Aorta (tissue), 5 donors: ENCODE measurements at places on chromosomes 1 and 21. TPM values are rescaled to one million over a fixed set of nuclear protein-coding genes. Genes with fewer than 3 reads are reported as not detected.

FCRL4 gene
- polyA plus RNA-seq = not detected

DNA sequence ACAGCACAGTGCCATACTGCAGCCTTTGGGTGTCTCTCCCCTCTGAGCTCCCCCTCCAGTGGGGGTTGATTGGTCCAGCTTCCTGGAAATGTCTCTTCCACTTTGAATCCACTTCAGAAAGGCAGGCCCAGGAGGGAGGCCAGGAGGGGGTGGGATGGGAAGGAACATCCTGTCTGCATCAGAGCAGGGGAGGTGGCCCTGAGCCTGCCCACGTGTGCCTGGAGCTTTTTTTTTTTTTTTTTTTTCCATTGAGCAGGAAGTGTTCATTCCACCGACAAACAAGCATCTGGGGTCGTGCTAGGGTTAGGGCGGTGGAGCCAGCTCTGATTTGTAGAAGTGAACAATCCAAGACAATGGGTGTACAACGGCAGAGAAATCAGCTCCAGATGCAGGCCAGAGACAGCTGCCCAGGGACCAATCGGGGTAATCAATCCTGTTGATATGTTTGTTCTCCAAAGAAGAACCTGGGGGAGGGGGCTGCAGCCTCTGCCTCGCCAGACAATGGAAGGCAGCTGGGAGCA is 93.3 kb downstream of the SSBP3 start:
- peak; percentile 71 for DNase-seq

DNA sequence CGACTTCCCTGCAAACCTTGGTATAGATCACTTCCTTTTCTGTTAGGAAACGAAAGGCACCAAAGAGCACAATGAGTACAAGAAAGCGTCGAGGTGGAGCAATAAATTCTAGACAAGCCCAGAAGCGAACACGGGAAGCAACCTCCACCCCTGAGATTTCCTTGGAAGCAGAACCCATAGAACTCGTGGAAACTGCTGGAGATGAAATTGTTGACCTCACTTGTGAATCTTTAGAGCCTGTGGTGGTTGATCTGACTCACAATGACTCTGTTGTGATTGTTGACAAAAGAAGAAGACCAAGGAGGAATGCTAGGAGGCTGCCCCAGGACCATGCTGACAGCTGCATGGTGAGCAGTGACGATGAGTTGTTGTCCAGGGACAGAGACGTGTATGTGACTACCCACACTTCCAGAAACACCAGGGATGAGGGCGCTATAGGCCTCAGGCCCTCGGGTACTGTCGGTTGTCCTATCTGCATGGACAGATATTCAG is 18.5 kb downstream of the FAM89A start:
- DNase-seq = no peak

KCNT2 gene
- 3.0 TPM for polyA plus RNA-seq

DNA sequence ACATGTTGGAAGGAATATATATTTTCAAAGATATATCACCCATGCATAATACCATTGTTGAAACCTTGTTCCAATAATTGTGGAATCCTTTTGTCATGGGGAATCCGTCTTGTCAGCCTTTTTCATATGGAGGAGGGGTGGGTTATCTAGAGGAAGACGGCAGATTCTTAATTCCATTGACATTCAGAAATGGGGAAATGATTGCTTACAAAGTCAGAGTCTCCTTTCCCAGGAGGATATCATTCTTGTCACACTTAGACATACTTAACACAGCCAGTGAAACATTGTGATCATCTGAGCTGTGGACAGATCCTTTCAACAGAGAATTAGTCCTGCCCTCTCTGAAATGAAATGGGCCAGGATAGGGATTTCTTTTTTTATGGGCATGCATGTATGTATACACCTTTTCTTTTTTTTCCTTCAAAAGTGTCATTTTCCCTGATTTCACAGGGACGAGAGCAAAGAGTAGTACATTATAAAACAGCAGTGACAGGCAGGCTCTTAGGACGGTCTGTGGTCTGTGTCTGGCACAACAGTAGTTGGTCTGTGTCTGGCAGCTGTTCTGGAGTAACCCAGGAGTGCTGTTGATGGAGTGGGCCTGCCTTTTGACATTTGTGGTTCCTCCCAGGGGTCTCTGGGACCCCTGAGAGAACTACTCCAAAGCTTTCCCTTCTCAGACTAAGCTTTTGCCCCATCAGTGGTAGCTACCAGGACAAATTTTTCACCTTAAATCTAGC is 50.1 kb downstream of the VPS13D start:
- DNase-seq = no peak

RCSD1 gene
- 9.9 TPM for polyA plus RNA-seq

DNA sequence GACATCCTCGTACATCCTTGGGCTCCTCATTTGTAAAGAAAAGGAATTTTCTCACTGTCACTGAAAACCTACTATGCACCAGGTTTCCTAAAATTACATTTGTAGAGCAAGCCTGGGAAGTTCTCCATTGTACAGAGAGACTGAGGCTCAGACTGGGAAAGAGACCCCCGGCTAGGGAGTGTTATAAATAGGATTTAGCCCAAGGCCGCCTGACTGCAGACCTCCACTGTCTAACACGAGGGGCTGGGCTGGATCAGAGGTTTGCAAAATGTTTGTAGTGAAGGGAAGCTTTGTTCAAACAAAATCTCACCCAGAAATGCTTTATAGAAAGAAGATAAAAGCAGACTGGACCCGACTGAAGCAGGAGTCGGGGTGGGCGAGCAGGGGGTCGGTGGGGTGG is 131.3 kb downstream of the ACTL8 start:
- DNase-seq = no peak

ILDR2 gene
- not detected for polyA plus RNA-seq

DNA sequence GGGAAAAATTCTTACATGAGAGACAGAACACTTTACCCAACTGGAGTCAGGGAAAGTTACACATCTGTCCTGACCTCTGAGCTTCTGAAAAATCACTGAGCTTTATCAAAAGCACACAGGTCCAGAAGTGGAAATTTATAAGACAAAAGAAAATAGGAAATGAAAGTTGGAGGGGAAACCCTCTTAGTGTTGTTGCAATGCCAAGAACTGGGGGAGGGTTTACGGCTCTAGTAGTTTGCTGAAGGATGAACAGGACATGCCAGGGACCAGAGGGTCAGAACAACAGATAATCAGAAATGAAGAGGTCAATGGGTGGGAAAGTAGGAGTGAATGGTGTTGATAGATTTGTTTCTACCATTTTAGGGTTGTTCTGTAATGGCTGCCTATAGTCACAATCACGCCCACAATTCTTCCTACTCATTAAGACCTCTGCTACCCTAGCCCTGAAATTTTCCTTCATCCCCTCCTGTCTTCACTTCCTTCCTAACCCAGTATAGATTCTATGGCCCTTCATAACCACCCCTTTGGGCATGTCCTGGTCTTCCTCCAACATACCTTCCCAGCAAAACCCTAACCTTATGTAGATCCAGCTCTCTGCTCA is 30.3 kb upstream of the FMOD start:
- DNase-seq = no peak

DNA sequence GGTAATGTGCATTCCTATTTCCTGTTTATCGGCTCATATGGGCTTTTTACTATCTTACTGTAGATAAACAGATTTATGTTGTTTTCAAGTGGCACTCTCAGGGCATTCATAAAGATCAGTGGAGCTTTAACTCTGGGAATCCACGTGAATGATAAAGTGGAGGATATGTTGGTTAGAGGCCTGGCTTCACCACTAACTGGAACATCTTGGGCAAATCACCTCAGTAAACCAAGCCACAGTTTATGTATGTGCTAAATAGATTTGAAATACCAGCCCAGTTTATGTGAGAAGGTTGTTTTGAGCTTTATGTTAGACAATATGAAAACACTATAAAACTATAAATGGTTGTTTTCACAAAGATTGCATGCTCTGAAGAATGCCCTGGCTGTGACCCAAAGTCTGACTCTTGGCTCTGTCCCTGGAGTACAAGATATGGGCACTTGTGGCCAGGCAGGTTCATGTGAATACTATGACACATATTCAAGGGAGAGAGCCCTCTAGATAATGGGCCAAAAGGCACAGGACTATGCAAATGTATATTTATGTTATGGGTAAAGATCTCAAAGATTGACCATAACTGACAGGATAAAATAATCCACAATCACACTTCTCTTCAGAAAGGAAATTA is 36.7 kb downstream of the FAM163A start:
- no peak for DNase-seq

CD1B gene
- polyA plus RNA-seq = not detected

DNA sequence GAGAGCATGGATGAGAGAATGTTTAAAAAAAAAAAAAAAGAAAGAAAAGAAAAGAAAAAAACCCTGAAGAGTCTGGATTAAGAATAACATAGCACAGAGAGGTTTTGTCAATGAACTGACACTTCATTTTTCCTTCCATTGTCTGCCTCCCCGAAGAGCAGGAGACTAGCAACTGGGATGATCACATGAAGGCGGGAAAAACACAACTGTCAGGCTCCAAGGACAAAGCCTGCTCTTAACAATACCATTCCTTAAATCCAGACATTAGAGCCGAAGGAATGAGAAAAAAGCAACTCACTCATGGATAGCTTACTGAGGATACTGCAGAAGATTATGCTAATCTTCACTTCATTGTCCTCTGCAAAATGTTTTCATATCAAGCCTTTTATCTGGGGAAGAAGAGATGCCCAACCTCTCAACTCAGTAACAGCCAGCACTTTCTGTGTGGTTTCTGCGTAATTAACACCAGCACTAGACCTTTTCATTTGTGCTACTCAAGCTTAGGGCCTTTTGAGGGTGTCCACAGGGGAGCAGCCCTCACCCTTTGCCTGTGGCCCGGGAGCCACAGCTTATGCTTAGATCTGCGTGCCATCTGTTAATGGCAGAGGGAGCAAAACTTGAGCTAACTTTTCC is 182.3 kb downstream of the BARHL2 start:
- no peak for DNase-seq

- no peak for DNase-seq
Observed at GRCh38 chr21:31455506-31455905, 111.4 kb upstream of the TIAM1 start.

- no peak for DNase-seq
Observed at GRCh38 chr1:231964961-231965360, 338.4 kb downstream of the DISC1 start.

DNA sequence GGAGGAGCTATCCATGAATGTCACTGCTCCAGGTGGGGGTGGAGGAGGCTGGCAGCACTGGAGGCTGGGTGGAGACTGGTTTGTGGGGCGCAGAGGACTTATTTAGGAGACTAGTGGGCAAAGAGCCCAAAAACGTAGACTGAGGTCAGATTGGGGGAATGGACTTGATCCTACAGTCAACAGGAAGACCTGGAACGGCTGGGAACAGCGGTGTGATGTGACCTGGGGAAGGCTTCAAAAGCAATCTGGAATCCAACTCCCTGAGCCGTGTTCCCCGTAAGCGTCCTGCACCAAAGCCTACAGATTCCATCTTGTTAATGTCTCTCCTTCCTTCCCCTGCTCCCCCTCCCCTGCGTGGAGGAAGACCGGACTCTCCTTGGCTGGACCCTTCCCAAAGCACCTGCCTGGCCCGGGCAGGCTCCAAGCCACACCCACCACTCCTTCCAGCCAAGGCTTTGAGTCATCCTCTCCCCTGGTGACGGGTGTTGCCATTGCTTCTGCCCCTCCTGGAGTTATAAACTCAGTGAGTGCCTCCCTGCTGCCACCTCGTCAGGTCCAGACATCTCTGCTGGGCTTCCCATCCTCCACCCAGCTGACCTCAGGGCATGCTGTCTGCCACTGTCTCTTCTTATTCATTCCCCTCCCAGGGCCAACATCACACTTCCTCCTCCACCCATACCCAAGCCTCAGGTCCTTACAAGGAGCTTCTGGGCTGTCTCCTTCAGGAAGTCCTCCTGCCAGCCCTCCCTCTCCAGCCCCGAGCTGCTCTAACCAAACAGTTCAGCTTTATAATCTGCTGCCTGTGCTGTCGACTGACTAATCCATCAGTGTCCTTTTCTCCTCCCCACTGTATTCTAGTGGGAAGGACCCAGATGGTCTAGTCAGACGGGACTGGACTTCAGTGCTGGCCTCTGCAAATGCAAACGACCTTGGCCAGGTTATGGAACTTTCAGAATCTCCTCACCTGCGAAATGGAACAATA is 1.6 kb upstream of the CLSTN1 start:
- DNase-seq = peak; percentile 87

- DNase-seq = no peak
Observed at GRCh38 chr21:16552880-16553279, 823.1 kb downstream of the USP25 start.

GRCh38 chr1:65417729-65418128 is 2.7 kb upstream of the LEPR start:
- DNase-seq = no peak
